ENCODE measurements at places on chromosomes 2 and 18. TPM values are rescaled to one million over a fixed set of nuclear protein-coding genes. Genes with fewer than 3 reads are reported as not detected.
A peak's percentile ranks its signal among the peaks of the same experiment; 100 is the strongest.

The MC2R gene
- not detected for polyA plus RNA-seq

The VRK2 gene
- 23.5 TPM for polyA plus RNA-seq

The IL1B gene
- polyA plus RNA-seq: 2.9 TPM

The TANC1 gene
- 73.7 TPM for polyA plus RNA-seq

The ERBB4 gene
- polyA plus RNA-seq: 54.7 TPM

- no peak for DNase-seq
Measured at GRCh38 chr2:224401641-224402342, at the start of gene FAM124B. FAM124B (minus strand) TSS chr2:224402107; CDS start chr2:224401768, 339 bp downstream.

DNA sequence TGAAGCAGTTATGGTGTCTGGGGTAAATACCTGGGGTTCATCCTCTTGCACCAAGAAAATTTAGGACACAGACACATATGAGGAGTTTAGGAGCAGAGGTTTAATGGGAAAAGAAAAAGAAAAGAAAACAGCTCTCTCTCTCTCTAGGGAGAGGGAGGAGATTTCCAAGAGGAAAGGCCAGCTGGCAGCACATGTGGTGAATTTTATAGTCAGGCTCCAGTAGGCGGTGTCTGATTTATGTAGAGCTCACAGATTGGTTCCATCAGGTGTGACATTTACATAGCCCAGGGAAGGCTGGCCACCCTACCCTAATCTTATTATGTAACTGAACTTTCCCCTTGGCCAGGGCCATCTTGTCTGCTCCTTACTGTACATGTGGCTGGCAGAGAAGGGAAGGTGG, 297.5 kb upstream of the RGPD4 start:
- DNase-seq: peak; percentile 31

The IL36RN gene
- not detected for polyA plus RNA-seq

- no peak for DNase-seq
Measured at GRCh38 chr2:227785293-227785692, 28.3 kb upstream of the CCL20 start.

DNA sequence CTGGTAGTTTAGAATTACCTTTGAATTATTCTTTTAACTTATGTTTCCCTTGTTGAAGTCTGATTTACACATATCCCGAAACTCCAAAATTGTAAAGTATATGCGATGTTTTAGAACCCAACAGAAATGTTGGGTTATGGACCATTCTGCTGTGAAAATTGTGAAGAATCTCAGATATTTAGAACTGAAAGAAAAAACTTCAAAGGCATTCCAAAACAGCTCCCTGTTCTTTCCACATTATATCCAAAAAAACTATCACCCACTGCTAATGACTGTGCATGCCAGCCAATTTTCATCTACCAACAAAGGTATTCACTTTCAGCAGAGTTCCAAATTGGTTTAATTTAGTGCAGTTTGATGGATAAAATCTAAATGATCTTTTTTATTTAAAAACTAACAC, 21.5 kb upstream of the PDE1A start:
- DNase-seq: no peak

The SPP2 gene
- not detected for polyA plus RNA-seq

The REG1B gene
- not detected for polyA plus RNA-seq

- no peak for DNase-seq
Measured at GRCh38 chr2:191739194-191739593, 61.3 kb downstream of the NABP1 start.

GRCh38 chr2:191470306-191470705, 207.6 kb upstream of the NABP1 start:
- DNase-seq: no peak

DNA sequence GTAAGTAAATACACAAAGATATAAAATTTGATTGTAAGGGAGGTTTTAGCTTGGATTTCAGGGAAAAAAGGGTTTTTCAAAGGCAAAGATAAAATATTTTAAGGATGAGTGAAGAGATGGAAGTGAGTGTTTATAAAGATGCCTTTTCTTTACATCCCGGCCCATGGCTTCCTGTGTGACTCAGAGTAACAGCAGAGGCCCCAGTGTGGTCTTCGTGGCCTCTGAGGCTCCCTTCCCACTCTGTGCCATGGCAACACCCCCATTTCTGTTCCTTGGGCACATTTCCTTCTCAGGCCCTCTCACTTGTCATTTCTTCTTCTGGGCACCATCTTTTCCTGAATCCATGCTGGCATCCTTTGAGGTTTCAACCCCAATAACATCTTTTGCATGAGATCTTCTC, 92.6 kb upstream of the TMEM18 start:
- no peak for DNase-seq

DNA sequence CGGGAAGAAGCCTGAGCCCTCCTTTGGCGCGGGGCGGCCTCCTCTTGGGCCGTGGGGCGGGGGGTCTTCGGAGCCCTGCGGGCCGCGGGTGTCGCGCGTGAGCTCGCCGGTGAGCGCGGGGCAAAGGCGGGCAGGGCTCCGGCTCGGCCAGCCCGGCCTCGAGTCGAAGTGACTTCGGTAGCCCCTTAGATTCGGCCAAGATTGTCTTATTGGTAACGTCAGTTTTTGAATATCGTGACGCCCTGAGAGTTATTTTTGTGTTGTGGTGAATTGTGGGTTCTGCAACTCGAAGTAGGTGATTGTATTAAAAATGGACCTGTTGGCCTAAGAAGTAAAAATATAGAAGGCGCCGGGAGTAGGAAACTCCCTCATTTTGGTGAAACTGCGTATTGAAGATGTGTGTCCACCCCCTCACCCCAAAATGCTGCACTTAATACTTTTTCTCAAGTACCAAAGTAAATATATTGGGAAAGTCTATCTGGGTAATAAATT, 669 bp downstream of the MARCHF7 start:
- peak; percentile 9 for DNase-seq

The RNASEH1 gene
- polyA plus RNA-seq: 19.8 TPM

GRCh38 chr18:36534154-36534688, 236.7 kb downstream of the FHOD3 start:
- no peak for DNase-seq

DNA sequence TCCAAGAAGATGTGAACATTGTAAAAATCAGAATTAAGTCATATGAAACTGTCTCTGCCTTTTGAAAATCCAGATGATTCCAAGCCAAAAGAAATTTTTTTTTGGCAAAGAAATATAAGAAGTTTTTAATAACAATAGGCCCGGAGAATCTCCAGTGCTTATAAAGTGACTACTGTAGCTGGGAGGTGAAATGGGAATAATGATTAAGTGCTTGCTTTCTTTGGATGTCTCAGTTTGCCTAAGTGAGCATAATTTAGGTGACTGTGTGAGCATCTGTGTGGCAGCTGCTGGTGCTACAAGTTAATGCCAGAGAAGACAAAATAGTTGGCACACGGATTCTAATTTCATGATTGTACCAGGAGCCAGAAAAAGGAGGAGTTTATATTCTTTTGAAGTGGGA, 185.0 kb downstream of the LTBP1 start:
- no peak for DNase-seq

DNA sequence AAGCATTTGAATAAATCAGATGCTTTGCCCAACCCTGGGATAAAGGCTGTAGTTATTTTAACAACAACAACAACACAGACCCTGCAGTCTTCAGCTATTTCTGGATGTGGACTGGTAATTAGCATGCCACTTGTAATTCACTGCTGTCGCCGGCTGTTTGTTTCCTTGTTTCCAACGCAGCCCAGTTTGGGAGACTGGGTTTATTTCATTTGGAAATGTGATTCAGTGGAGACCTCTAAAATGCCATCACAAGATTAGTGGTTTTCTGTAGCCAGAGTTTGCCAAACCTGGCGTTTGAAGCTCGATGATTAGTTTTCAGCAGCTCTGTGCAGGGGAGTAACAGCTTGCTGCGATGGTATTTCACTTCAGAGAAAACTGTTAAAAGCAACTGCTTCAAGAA, 83.5 kb downstream of the LDLRAD4 start:
- peak; percentile 48 for DNase-seq

DNA sequence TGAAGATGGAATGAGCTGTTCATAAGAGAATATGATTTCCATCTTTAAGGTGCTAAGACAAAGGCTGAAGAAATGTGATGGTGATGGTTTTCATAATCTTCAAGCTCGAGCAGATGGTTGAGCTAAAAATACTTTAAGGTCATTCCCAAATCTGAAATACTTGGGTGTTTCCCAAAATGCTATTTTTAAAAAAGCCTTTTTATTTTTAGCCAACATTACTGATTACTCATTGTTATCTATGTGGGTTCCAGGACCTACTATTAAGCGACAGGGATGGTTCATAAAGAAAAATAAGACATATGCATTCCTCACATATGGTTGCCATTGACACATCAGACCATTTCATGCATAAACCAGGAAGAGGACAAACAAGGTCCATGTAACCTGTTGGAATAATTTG, 298.5 kb downstream of the PLCL1 start:
- no peak for DNase-seq

The SRD5A2 gene
- polyA plus RNA-seq: 0.06 TPM

- DNase-seq: no peak
Measured at GRCh38 chr2:47190188-47190881, 35.2 kb upstream of the STPG4 start.

The STK17B gene
- polyA plus RNA-seq: 9.2 TPM

The SPC25 gene
- polyA plus RNA-seq: 23.3 TPM

DNA sequence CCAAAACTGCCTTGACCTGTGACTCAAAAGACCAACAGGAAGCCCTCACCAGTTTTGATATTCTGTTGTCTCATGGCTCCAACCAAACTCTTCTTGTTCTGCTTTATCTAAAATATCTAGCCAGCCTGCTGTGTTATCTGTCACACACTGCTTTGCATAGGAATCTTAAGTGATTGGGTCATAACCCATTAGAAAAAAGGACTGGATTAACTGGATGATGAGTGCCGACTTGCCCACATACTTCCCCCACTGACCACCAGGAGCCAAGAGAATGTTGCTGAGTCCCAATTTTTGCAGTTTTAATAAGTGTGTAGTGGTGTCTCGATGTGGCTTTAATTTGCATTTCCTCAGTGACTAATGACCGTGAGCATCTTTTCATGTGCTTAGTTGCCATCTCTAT, 6.5 kb downstream of the MOGAT1 start:
- DNase-seq: no peak

- no peak for DNase-seq
Measured at GRCh38 chr2:168998609-168999211, 32.4 kb downstream of the ABCB11 start.

GRCh38 chr2:41940060-41940744, 107.6 kb upstream of the PKDCC start:
- no peak for DNase-seq

- DNase-seq: no peak
Measured at GRCh38 chr2:156619021-156619539, 182.9 kb downstream of the GPD2 start.

All from renal cortex interstitium (tissue), 15 donors.